Hindlimb muscle (tissue), 1 donor: ENCODE measurements at places on chromosomes 3 and 15.

DNA sequence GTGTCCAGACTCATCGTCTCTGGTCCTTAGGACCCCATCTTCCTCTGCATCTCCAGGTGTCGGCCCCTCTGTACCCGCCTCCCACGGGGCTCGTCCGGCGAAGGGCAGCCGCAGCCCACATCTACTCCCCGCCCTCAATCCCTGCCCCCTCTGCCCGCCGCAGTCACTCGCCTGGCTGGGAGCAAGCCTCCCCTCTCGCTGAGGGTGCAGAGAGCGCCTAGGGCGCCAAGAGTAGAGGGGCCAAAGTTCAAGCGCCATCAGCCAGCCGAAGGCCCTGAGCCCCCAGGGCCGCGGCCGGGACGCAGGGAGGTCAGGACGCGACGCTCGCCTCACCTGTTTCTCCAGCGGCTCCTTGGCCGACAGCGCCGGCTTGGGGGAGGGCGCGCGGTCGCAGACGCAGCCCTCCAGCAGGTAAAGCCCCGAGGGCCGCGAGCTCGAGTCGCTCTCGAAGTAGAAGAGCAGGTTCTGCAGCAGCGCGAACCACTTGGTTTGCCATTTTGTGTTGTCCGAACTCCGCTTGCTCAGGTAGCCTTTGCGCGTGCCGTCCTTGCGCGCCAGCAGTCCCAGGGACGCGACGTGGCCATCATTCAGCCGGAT lies 592 bp downstream of the RASGRF1 start:
- no peak for DNase-seq

GRCh38 chr3:25511972-25512721 lies 84.1 kb downstream of the RARB start:
- no peak for DNase-seq

- DNase-seq = no peak
Measured at GRCh38 chr3:189508784-189509501, 122.2 kb upstream of the TP63 start.

GRCh38 chr3:99549957-99550603 lies 88.3 kb upstream of the COL8A1 start:
- peak; percentile 26 for DNase-seq

GRCh38 chr3:182414586-182414985 lies 378.7 kb upstream of the ATP11B start:
- no peak for DNase-seq

GRCh38 chr3:190680691-190681090 lies 166.8 kb downstream of the IL1RAP start:
- no peak for DNase-seq

DNA sequence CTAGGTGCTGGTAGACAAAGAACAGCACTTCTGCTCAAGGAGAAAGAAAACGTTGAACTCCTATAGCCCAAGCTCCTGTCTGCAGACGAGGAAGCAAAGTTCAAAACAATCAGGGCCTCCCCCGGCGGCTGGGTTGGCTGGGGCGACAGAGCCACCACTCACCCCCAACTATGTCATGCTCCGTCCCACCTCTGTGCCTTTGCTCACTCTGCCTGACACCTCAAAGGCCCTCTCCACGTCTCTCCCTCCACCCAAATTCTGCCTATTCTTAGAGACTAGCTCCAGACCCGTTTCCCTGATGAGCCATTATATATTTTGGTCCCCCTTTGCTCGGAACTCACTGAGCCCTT lies 304.3 kb downstream of the TLE3 start:
- DNase-seq = no peak

GRCh38 chr3:89628856-89629670 lies 521.6 kb downstream of the EPHA3 start:
- DNase-seq = no peak

GRCh38 chr15:47773143-47773542 lies 55.8 kb downstream of the SEMA6D start:
- no peak for DNase-seq

GRCh38 chr15:63503739-63504246 lies 600 bp upstream of the USP3 start:
- peak; percentile 46 for DNase-seq

DNA sequence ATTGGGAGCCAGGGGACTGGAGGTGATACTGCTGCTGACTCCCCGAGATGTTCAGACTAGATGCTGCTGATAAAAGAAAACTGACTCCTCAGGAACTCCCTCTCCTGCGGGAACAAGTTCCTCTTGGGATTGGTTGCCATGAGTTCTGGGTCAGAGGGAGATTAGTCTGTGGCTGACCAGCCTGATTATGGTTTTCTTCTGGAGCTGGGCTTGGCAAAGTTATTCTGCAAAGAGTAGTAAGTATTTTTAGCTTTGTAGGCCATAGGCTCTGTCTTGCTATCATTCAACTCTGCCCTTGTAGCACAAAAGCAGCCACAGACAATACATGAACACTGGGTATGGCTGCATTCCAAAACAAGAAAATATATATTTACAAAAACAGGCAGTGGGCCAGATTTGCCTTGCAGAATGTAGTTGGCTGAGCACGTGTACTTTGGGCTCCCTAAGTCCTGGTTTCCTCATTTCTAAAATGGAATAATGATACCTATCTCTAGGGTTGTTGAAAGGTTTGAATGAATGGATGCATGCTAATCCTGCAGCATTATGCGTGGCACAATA lies 796.8 kb downstream of the AGBL1 start:
- DNase-seq = no peak

GRCh38 chr15:88852476-88852875 lies 42.9 kb downstream of the HAPLN3 start:
- DNase-seq = no peak

DNA sequence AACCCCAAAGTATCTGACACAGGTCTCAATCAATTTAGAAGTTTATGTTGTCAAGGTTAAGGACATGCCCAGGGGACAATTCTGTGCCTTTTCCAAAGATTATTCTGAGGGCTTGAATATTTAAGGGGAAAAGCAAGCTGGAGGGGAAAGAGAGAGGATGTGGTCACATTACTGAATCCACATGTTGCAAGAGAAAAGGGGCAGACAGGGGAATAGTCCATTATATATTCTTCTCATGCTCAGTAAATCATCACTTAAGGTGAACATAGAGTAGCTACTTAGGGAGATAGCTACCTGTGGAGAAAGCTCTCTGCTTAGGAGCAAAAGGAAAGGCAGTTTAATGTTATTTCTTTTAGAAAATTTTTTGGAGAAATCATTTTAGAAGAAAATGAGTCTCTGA lies 751.6 kb downstream of the SI start:
- DNase-seq = no peak

DNA sequence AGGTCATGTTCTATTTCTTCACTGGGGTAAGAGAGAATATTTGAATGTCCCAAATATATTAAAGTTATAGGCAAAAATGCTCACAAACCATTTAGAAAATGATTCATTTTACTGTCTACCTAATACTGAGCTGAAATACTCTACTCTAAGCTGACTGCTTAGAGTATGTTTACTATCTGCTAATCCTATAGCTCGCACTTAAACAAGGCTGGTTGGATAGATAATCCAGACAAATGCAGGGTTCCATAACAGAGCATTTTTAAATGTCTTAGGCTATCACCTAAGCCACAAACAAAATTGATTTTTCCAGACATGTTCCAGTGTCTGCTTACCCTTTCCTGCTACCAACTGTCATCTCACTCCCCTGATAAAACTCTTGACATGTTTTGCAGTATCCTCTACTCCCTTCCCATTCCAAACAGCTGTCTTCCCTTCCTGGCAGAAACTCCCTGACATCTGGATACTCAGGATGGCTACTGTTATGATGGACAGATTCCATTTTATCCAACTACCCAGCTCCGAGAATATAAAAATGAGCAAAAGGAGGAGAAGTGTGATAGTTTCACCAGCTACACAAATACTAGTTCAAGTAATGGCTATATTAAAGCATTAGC lies 1034.7 kb downstream of the FHIT start:
- DNase-seq = peak; percentile 16

GRCh38 chr3:61922118-61922517 lies 360.7 kb downstream of the PTPRG start:
- DNase-seq = no peak

DNA sequence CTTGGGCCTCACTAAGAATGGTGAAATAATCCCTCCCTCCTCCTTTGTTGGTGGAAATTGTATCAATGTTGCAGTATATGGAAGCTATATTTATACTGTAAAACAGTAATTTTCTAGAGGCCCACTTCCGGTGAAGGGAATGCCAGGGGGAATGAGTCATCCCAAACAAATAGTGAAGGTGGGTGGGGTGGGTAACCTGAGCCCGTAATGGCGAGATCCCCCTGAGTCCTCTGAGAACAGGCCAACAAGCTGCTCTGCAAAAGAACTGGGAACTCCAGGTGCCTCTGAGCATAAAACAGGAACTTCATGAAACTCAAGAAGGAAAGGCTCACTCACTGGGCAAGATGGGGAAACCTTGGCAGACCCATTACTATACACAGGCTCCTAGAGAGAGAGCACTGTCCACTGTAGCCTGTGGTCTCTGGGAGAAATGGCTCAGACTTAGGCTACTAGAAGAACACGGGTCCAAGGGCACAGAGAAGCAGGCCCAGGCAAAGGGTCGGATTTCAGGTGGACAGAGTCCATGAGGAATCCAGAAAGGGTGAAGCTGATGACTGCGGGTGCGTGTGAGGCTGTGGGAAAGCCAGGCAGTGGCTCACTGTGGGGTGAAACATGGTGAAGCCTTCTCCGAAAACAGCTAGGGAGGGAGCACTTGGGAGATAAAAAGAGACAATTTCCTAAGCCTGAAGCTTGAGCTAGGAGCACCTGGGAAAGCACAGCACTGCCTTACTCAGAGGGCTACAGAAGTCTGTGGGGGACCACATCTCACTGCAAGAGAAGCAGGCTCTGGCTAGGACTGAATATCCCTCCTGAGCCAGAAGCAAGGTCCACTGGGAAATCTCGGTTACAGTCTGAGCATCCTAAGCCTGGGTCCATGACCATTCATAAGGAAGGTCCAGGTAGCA lies 19.8 kb downstream of the LARP6 start:
- peak; percentile 56 for DNase-seq

- DNase-seq = no peak
Measured at GRCh38 chr3:140552898-140553297, 125.0 kb upstream of the TRIM42 start.

DNA sequence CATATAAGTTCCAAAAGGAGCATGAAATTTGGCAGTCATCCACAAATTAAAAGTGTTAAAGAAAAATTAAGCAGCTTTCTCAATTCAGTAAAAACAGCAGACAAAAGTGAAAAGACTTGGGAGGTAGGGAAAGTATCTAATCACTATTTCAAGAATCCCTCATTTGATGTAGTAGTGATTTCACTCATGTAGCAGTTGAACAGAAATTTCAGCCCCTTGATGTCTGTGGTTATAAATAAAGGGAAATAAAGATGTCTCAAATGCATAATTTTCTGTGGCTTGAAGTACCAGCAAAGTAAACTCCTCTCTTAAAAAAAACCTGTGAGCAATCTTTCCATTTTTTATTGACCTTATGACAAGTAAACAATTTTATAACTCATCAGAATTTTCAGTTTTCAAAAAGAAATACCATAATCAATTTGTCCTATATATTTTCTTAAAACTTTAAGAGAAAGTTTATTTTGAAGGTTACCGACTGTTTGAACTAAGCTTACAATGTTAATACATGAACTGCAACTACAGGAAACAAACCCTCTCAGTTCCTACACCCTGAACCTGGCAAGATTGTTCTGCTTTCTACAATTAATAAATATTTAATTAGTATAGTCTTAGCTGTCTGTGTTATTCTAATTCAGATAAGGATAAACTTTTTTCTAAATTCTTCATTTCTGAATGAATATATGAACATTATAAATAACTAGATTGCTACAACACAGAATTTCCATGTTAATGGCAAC lies 94.2 kb downstream of the CBLB start:
- DNase-seq = no peak

GRCh38 chr3:60199306-60199705 lies 1051.9 kb downstream of the FHIT start:
- DNase-seq = no peak

- DNase-seq = no peak
Measured at GRCh38 chr15:71107501-71107815, 7.8 kb upstream of the THSD4 start.

GRCh38 chr15:98823012-98823458 lies 174.7 kb downstream of the IGF1R start:
- DNase-seq = no peak

- DNase-seq = no peak
Measured at GRCh38 chr3:53300826-53301225, 45.0 kb upstream of the TKT start.

DNA sequence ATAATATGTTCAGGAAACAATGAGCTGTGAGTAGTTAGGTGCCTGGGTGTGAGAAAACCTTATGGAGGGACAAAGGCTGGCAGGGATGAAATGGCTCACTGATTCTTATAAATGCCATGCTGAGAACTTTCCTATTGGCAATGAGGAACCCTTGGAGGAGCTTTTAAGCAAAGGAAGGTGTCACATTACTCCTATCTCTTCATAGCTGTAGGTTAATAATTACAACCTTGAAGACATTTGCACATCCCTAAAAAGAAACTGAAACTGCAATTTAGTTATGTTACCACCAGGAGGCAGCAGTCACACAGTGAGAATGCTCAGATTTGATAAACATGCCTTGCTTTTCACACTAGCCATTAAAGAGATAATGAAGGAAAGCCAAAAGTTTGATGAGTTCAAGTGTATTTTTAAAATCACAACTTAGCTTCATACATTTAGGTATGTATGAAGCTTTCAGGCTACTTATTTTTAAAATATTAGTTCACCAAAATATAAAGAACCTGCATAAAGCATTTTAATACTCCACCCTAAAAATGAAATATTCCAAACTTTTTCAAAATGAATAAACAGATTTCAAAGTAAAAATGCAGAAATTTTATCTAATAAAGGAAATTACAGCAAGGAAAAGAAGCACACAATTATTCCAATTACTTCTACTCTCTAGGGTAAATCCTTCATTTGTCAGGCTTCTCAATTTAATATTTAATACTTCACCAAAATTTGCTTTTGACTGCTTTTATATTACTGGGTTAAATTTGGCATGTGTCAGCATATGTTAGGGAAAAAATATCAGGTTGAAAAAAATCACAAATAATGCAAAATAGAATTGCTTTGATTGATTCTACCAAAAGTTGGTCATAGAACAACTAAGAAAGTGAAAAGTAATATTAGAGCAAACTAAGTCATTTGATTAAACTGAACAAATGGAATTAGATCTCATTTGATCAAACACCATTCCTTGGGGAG lies 136.9 kb upstream of the SLC2A2 start:
- no peak for DNase-seq

DNA sequence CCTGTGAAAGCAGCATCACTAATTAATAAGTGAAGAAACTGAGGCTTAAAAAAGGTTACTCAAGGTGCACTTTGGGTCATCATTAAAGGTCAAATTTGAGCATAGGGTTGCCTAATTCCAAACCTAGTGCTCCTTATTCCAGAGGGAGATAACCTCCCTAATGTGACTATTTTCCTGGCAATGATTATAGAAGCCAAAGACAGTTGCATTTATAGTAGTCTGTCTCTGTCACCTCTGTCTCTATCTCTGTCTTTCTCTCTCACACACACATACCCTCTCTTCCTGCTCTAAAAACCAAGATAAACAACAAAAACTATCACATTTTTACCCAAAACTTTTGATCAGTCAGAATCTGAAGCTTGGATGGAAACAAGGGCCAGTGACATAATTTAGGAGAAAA lies 172.0 kb upstream of the LMCD1 start:
- DNase-seq = no peak

- DNase-seq = no peak
Measured at GRCh38 chr15:101457696-101458095, 31.8 kb downstream of the PCSK6 start.
